ENCODE measurements at places on chromosomes 12 and 14.

DNA sequence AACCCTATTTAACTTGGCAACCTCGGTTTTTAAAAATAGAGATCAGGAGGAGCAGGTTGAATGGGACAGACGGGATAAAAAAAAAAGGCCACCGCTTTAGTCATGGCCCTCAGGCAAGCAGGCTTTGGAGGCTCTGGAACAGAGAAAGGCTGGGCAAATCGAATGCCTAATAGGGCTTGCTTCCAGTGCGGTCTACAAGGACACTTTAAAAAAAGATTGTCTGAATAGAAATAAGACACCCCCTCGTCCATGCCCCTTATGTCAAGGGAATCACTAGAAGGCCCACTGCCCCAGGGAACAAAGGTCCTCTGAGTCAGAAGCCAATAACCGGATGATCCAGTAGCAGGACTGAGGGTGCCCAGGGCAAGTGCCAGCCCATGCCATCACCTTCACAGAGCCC lies 265.8 kb downstream of the CPNE8 start:
- no peak for DNase-seq

DNA sequence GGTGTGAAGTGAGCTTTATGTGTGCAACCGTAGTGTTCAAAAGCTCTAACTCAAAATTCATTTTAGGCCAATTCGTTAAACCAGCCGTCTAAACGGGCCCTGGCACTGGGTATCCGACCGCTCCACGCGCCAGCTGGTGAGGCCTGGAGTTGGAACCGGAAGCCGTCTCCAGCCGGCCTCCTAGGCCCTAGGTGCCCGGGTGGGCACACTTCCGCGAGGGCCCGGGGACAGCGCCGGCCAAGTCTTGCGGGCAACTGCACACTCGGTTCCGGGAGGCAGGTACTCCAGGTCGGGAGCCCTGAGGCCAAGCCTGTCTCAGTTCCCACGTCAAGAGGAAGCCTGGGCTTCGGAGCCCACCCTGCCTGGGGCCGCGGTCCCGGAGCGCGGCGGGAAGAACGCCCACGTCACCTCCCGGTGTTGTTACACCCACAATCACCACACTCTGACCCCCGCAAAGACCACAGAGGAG lies 16.2 kb downstream of the OTX2 start:
- DNase-seq, result no peak

GRCh38 chr14:105531088-105531893 lies 4.9 kb downstream of the TMEM121 start:
- no peak for DNase-seq

- DNase-seq, result no peak
Observed at GRCh38 chr14:20529806-20530205, 24.5 kb downstream of the RNASE10 start.

GRCh38 chr12:62817556-62818271 lies 117.2 kb downstream of the PPM1H start:
- no peak for DNase-seq

DNA sequence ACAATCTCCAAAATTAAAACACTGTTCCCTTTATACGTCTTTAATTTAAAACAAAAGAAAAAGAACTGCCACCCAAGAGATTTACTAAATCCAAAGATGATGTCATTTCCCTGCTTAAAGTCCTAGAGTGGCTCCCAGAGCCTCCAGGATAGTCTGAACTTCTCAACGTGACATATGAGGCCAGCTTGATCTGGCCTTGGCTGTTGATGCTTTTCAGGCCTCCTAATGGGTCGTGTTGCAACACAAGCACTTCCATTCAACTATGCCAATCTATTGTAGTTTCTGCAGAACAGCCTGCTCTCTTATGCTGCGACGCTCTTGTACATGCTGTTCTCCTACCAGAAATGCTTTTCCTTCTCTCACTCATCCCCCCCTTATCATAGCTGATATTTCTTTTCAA lies 35.7 kb downstream of the LGR5 start:
- no peak for DNase-seq

DNA sequence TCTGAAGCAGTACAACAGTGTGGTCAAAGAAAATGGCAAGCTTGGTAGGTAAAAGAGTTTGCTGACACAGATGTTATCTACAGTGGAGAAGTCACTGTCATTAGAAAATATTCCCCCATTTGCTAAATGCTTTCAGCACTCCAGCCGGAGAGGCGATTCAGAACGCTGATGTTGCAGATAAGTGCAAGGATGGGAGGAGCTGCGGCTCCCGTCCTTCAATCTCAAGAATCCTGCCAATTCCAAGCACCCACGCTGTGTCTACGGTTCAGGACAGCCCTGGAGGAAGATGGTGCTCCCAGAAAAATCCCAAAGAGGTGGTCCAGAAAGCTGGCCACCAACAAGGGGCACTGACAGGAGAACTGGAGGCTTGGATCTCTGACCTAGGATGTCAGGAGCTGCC lies 79.1 kb downstream of the ZFP36L1 start:
- peak; percentile 59 for DNase-seq

DNA sequence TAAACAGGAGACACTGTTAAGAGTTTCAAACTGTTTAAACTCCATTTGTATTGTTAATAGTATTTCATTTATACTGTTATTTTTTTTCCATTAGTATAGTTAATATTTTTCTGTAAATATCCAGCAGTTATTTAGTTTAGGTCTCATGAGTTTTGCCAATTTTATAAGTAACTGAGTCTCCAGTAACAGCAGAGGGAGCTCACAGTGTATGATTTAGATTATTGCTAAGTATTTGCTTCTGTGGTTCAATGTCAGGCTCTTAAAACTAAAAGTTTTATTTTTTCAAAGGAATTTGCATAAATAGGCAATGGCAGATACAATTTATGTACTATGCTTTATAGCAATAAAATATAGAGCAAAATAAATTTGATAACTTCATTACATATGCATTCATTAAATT lies 209.7 kb downstream of the ATXN7L3B start:
- no peak for DNase-seq

- no peak for DNase-seq
Observed at GRCh38 chr12:132474237-132474741, 15.7 kb upstream of the FBRSL1 start.

GRCh38 chr12:108633534-108634248 lies at the start of gene SELPLG:
Gene SELPLG (minus strand): TSS chr12:108633894. CDS start chr12:108624307, 9,587 bp downstream.
- DNase-seq, result no peak

GRCh38 chr14:59439256-59439965 lies 25.8 kb downstream of the GPR135 start:
- no peak for DNase-seq

DNA sequence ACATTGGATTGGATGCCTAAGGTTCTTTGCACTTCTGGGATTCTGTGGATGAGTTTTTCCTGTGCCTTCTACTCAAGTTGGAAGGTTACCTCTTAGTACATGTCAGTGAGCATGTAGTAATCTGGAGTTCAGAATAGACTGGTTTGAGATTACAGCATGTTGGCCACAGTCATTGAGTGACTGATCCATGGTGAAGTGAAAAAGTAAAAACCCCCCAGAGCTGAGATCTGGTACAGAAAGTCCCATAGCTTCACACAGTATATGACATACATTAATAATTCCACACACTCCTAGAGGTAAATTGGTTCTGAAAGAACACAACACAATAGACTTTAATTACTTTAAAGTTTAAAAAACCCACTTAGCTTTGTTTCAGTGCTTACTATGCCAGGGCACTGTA lies 11.9 kb upstream of the CCND2 start:
- DNase-seq, result no peak

- peak; percentile 33 for DNase-seq
Observed at GRCh38 chr14:105857826-105858675, 331.7 kb downstream of the TMEM121 start.

DNA sequence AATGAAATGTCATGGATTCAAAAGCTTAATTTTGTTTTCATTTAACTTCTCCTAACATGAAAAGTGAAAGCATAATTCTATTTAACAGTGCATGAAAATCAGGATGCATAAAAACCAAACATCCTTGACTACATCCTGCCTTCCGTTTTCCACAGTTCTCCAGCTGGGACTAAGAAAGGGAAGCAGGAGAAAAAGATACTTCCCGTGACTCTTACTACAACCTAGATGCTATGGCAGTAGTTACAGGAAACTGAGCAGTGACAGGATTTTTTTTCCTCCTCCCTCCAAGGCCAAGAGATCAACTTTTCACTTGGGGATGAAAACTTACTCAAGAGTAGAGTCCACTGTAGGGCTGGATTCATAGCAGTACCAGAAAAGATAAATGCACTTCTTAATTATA lies 2.6 kb downstream of the EXOC5 start:
- no peak for DNase-seq

DNA sequence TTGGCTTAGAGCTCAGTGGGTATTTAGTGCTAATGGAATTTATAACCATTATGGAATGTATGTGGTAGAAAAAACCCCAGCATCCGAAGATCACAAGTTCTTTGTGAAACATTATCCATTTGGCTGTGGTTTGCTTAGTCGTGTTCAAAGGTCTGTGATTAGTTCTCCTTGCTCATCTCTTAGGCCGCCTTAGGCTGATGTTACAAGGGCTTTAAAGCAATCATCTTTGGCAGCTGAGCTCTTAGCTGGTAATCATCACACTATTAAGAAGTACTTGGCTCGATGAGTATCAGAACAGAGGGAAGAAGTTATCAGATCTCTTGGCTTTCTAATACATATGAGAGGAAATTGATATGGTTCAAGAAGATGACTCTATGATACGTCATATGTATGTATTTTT lies 124.1 kb upstream of the E2F7 start:
- DNase-seq, result no peak

GRCh38 chr12:7219599-7220243 lies 30.2 kb downstream of the PEX5 start:
- DNase-seq, result no peak

GRCh38 chr12:115456946-115457689 lies 773.1 kb upstream of the TBX3 start:
- no peak for DNase-seq

DNA sequence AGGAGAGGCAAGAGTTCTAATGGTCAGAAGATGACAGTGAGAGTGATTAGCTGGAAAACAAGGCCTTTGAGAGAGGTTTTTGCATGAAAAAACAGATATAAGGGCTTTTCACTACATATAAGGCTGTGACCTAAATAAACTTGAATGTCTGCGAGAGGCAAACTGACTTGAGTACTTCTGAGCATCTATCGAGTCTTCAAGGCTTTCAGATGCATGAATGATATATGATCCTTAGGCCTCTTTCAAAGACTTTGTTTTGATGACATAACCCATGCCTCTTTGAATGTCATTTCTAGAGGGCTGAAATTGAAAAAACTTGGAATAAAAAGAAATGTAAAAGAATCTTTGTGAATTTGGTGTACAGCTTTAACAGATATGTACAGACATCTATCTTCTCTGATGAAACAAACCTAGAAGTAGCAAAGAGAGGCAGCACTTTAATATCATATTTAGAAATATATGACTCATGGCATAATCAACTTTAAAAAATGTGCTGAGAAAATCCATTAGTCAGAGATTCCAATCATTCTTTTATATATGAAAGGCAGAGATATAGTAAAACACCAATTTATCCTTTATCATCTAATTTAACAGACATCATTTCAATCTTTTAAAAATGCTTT lies 72.6 kb downstream of the PPM1H start:
- no peak for DNase-seq

DNA sequence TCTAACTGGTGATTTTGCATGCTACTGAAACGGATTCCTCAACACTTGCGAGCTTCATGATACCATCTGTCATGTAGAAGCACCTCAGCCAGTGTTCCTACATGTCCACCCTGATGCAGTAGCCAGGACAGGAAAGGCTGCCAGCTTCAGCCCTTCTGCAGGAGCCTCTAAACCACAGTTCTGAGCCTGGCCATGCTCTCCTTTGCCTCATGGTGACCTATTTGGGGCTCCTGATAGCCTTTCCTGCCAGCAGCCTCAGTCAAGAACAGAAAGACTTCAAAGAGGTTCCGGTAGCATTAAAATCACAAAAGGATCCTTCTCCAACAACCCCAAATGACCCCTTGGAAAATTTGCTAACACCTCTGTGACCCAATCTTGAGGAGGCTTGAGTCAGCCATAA lies 96.0 kb downstream of the CNTN1 start:
- DNase-seq, result no peak

GRCh38 chr14:100894416-100894815 lies 9.1 kb downstream of the RTL1 start:
- peak; percentile 22 for DNase-seq

DNA sequence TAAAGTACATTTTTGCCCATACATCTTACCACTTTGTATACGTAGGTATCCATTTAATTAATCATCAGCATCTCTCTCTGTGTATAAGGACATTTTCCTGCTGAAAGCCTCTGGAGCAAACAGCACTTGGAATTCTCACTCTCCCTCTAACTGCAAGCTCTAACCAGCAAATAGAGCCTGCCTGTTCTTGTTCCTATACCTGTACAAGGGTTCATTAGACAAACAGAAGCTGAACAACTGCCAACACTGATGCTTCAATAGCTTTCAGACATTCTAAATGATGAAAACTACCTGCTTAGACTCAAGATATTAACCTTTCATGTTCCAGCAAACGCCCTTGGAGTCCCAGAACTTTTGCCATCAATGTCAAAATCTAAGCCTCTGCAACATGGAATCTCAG lies 98.0 kb downstream of the KCNH5 start:
- DNase-seq, result no peak

- no peak for DNase-seq
Observed at GRCh38 chr14:92144708-92145107, 22.9 kb downstream of the CPSF2 start.

DNA sequence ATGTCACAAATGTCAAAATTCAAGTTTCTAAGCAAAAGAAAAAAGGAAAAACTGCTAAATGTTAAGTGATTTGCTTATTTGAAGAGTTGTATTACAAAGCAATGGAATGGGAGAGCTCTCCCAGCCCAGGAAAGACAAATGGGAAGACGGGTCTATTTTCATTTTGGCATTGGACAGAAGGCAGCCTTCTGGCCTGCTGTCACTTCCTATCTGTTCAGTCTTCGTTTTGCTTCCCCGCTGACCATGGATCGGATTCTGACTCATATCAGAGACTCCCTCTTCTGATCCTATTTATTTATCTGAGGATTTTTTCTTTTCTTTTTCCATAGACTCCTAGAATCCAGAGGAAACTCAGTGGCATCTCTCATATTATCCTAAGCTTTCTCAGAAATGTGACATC lies 634.9 kb downstream of the DIO2 start:
- DNase-seq, result no peak

DNA sequence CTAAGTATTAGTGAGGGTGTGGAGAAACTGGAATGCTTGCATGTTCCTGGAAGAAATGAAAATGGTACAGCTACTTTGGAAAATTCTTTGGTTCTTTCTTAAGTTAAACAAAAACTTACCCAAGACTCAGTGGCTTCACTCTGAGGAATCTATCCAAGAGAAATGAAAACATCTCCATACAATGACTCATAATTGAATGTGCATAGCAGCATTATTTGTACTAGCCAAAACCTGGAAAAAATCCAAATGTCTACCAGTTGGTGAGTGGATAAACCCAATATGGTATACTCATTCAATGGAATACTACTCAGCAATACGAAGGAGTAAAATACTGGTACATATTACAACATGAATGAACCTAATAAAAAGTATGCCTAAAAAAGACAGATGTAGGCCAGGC lies 18.0 kb upstream of the CRACR2A start:
- no peak for DNase-seq

DNA sequence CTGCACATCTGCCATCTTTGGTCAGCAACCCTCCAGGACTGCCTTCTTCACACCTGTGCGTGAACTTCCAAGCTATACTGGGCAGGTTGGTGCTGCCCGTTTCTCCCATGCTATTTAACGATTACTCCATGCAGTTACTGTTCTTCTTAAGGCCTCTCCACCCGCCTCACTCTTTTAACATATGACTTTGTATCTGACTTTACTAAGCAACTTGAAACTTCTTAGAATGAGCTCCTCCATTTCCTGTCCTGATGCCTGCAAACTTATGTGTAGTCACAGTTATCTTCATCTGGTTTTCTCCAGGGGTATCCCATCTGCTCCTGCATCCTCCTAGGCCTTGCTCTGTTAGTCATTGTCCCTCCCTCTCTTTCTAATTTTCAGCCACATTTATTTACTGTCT lies 35.7 kb downstream of the PRKCH start:
- no peak for DNase-seq

All from coronary artery (tissue), 2 donors.